CD4-positive, CD25-positive, alpha-beta regulatory T cell (primary cell): ENCODE measurements at places on chromosomes 16 and 17.

DNA sequence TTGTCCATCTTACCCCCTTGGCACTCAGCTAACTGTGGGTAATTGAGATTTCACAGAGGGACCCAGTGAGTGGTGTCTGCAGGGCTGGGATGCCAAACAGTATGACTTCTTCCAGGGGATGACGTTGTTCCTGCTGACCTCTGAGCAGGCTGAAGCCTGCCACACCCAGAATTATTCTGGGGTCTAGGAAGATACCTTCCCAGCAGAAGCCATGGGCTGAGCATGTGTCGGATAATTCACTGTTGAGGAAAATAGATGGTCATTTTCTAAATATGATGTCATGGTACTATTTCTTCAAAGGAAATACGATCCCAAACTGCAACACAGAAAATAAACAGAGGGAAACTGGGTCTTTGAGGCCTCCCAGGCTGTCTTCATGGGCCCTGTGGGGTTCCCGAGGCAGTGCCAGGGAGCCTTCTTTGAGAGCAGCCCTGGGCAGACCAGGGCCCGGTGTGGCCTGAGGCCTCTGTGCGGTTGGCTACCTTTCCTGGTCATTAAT, 17.4 kb downstream of the WNT9B start:
- DNase-seq: no peak

GRCh38 chr17:83084621-83085056, 5.2 kb downstream of the METRNL start:
- no peak for DNase-seq

- DNase-seq: no peak
Measured at GRCh38 chr17:44642834-44643233, 13.4 kb upstream of the MEIOC start.

DNA sequence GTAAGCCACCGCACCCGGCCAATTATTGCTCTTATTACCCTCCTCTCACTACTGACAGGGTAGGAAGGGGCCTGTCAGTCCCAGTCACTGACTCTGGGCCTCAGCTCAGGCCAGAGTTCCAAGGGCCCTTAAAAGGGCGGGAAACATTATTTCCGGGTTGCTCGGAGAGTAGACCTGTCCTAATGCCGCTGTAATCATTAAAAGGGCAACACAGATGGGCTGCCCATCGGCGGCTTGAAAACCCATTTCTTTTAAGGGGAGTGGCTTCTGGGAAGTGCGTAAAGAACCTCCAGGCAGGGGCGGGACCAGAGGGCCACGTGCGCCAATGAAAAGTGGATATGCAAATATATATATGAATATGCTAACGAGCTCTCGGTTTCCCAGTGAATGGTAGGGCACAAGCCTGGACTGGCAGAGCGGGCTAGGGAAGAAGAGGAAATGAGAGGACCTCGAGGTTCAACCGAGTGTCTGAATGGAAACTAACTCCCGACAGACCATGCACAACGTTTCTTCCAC, 26.6 kb downstream of the PIPOX start:
- peak; percentile 8 for DNase-seq

DNA sequence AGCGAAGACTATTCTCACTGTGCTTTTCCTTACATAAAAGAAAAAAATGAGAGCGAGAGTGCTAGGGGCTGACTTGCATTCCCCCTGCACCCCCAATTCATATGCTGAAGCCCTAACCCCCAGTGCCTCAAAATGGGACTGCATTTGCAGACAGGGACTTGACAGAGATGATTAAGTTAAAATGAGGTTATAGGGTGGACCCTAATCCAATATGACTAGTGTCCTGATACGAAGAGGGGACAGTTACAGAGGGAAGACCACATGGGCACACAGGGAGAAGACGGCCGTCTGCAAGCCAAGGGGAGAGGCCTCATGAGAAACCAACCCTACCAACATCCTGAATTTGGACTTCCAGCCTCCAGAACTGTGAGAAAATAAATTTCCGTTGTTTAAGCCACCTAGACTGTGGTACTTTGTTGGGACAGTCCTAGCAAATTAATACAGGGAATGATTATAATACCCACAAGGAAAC, 1.6 kb upstream of the TMEM220 start:
- no peak for DNase-seq

DNA sequence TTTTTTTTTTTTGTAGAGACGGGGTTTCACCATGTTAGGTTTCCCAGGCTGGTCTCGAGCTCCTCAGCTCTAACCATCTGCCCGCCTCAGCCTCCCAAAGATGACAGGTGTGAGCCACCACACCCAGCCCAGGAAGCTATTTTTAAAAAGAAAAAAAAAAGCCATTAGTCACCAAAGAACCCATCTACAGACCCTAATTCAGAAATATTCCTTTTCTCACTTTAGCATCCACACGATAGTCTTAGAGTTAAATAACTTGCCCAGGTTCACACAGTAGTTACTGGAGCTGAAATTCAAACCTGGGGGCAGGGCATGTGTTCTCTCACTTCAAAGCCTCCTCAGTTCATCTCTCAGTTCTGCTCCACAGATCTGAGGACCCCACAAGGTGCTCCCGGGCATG, 70.3 kb upstream of the NOL11 start:
- DNase-seq: no peak

GRCh38 chr17:53093391-53093790, 729.3 kb upstream of the KIF2B start:
- DNase-seq: no peak
